Effector CD4-positive, alpha-beta T cell (primary cell): ENCODE measurements at places on chromosomes 1 and 21.

GRCh38 chr1:89734442-89734841, 86.4 kb upstream of the LRRC8D start:
- DNase-seq: no peak

DNA sequence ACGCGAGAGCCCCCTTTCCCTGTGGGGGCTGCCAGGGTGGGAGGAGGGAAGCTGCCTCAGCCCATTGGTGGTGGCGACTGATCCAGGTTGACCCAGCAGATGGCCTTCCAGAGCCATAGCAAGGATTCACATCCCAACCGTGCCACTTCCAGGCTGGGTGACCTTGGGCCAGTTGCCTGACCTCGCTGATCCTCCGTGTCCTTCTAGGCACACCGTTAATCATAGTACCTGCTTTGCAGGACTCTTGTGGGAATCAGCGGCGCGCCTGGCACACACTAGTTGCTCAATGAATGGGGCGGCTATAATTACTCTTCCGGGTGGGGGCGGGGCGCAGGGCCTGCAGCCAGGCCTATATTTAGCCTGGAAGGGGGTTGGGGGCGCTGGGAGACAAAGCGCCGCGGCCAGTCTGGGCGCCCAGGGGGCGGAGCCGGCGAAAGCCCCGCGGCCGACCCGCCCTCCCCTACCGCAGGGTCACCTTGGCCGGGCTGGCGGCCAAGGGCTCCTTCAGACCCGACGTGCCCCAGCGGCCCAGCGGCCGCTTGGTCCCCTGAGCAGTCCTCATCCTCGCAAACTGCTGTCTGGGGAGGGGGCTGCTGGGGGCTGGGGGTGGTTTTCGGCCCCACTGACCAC, 5.1 kb downstream of the HSPB7 start:
- no peak for DNase-seq

- no peak for DNase-seq
These were observed 311.5 kb downstream of the DUSP10 start for GRCh38 chr1:221430152-221430960.

DNA sequence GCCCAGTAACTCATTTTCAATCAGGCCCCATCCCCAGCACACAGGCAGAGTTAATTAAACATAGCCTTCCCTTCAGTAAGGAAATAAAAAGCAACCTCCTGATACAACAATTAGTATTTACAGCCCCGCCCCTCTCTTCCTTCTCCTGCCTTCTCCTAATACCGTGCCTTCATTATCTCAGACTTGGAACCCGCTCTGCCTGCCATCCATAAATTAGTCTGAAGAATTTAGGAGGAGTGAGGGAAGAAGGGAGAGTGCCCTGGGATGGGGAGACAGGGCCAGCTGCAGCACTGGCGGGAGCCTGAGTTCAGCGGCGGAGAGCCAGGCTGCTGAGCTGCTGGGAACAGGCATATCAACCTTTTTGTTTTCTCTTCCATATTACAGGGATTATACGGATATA, 172.8 kb downstream of the ACTL8 start:
- DNase-seq: no peak

DNA sequence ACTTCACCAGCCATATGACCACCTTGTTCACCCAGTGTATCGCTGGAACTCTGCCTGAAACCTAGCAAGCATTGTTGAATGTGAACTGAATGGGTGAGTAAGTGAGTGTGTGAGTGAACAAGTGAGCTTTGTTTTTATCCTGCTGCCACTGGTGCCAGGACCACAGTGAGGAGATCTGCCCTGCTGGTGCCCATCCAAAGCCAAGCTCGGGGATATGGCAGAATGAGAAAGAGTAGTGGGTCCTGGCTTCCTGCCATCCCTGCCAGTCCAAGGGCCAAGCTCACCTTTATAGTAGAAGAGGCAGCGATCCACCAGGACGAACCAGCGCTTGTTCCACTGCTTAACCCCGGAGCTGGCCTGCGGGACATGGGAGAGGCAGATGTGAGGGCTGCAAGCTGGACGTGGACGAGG, 53.4 kb upstream of the GOLT1A start:
- no peak for DNase-seq
